ENCODE measurements at places on chromosomes 11 and 22. TPM values are rescaled to one million over a fixed set of nuclear protein-coding genes. Genes with fewer than 3 reads are reported as not detected.

DNA sequence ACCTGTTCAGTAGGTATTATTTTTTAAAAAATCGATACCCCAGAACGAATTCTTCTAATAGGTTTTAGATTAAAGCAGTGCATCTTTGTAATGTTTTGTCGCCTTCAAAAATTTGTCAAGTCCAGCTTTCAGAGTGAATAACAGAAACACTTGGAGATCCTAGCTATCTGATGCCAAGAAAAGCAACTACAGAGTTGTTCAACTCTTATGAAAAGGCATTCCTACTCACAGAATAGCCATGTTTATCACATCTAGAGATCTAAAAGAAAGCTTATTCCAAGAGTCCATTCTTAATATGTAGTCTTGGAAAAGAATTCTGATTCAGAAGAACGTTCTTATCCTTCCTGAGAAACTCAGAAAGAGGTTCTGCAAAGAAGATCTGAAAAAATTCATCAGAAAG is 268.5 kb downstream of the TTC28 start:
- H3K27me3 ChIP-seq = no peaks in the 10 kb centered on the region
- H3K27ac ChIP-seq = no peak overlapping the region
- no peak for DNase-seq

JAM3 gene
- total RNA-seq = 6.3 TPM

- H3K27ac ChIP-seq = peak overlapping the region; percentile 99
- H3K36me3 ChIP-seq = peaks cover 3% of the 10 kb centered on the region
- H3K4me1 ChIP-seq = peaks cover 39% of the 10 kb centered on the region
- no peaks in the 10 kb centered on the region for H3K27me3 ChIP-seq
- H3K4me3 ChIP-seq = peak overlapping the region; percentile 75
- DNase-seq = no peak
Observed at GRCh38 chr11:74004759-74005615, 3.9 kb downstream of the UCP3 start.

- H3K27ac ChIP-seq = peak overlapping the region; percentile 63
- DNase-seq = peak; percentile 35
- no peak overlapping the region for H3K4me3 ChIP-seq
- peaks cover 25% of the 10 kb centered on the region for H3K4me1 ChIP-seq
- H3K27me3 ChIP-seq = no peaks in the 10 kb centered on the region
- H3K36me3 ChIP-seq = no peaks in the 10 kb centered on the region
Observed at GRCh38 chr22:21719024-21719423, 16.6 kb downstream of the YPEL1 start.

DNA sequence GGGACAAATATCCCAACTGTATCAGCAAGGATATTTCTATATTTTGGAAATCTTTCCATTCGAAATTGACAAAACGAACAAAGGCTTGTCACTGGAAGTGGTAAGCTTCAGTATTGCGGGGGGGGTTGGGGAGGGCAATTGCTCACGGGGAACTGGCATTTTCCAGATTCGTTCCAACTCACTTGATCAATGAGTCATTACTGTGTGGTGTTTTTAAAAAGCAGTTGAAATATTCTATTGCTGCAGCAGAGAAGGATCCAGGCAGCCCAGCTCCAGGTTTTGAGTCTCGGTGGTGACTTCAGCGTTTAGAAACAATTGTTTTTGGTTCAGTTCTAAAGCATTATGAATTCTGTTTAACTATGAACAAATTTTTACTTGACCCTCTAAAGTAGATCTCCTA is 33.8 kb upstream of the FBLN1 start:
- H3K27me3 ChIP-seq = no peaks in the 10 kb centered on the region
- no peak overlapping the region for H3K27ac ChIP-seq
- DNase-seq = no peak
- H3K4me1 ChIP-seq = no peaks in the 10 kb centered on the region
- H3K4me3 ChIP-seq = no peak overlapping the region

- H3K4me3 ChIP-seq = no peak overlapping the region
- no peaks in the 10 kb centered on the region for H3K36me3 ChIP-seq
- H3K27ac ChIP-seq = peak overlapping the region; percentile 32
- DNase-seq = no peak
Observed at GRCh38 chr22:33539202-33539901, 380.9 kb downstream of the LARGE1 start.

DNA sequence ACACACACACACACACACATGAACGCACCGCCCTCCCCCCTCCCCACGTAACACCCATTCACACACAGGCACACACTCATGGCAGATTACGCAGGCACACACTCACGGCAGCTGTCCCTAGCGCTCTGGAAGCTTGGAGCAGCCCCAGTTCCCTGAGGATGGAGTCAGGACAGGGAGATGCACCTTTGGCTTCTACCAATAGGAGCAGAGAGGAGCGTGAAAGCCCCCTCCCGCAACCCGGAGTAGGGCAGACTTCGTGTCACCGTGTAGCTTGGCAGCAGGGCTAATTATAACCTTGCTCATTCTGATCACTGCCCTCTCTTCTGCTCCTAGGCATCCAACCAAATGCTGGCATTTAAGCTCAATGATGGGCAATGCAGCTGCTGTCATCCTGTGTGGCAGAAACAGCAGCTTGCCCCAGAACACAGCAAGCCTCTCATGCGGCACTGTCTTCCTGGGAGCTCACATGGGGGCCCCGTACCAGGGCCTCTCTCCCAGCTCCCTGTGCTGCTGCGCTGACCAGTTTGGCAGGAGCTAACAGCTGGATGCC is 31.9 kb downstream of the ANKK1 start:
- no peaks in the 10 kb centered on the region for H3K36me3 ChIP-seq
- H3K27ac ChIP-seq = no peak overlapping the region
- H3K4me3 ChIP-seq = no peak overlapping the region
- DNase-seq = no peak
- H3K4me1 ChIP-seq = no peaks in the 10 kb centered on the region

NPAT gene
- 10.6 TPM for total RNA-seq
